LNCaP clone FGC (cell line): ENCODE measurements at places on chromosomes 3 and 15.
A peak's percentile ranks its signal among the peaks of the same experiment; 100 is the strongest.

- no peak for DNase-seq
These were observed 184.0 kb downstream of the KCNAB1 start for GRCh38 chr3:156304406-156304805.

- DNase-seq: no peak
These were observed 65.6 kb upstream of the PRICKLE2 start for GRCh38 chr3:64290864-64291263.

- DNase-seq: no peak
These were observed 9.6 kb downstream of the CLDND1 start for GRCh38 chr3:98513091-98513511.

DNA sequence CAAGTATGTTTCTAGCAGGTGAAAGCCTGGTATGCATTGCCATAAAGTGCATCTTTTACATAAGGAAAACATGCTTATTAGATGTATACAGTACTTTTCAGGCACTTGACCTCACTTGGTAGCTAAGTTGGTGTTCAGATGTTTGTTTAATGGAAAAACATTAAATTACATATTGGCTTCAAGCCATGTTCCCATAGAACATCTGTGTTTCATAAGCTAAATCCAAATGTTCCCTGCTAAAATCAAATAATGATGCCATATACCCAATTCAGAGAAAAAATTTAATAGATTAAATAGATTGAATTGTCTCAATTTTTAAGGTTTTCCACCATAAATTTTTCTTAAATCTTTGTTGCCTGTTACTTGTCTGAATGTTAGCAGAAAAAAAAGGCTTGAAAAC is 19.1 kb upstream of the RPL22L1 start:
- DNase-seq: no peak

DNA sequence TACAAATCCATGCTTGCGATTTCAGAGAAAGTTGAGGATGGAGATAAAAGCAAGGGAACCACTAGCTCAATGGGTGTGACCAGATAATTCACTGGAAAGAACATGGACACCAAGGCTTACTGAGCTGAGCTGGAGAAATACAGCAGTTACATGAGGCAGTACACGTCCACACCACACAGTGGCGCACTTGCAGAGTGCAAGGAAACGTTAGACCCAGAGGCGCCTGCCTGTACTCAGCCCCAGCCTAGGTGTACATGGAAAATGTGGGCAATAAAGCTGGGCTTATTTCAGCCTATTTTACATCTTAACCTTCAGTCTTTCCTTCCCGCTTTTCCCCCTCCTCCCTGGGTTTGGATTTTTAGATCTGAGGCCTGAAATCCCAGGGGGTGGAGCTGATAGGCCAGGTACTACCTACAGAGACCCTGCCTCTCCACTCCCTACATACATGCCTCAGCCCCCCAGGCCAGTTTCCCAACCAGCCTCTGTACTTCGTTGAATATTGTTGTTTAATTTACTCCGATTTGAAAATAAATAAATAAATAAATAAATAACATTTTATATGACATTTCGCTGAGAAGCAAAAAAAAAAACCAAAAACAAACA is 60.1 kb downstream of the PCOLCE2 start:
- DNase-seq: peak; percentile 45

DNA sequence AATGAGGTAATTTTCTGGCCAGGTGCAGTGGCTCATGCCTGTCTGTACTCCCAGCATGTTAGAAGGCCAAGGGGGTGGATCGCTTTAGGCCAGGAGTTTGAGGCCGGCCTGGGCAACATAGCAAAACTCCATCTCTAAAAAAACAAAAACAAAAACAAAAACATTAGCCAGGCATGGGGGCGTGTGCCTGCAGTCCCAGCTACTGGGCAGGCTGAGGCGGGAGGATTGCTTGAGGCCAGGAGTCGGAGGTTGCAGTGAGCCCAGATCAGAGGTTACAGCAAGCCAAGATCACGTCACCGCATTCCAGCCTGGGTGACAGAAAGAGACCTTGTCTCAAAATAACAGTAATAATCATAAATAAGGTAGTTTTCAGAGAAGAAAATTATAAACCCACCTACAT is 55.7 kb downstream of the LDHAL6B start:
- no peak for DNase-seq

GRCh38 chr3:71121429-71122167 is 461.9 kb downstream of the FOXP1 start:
- no peak for DNase-seq

DNA sequence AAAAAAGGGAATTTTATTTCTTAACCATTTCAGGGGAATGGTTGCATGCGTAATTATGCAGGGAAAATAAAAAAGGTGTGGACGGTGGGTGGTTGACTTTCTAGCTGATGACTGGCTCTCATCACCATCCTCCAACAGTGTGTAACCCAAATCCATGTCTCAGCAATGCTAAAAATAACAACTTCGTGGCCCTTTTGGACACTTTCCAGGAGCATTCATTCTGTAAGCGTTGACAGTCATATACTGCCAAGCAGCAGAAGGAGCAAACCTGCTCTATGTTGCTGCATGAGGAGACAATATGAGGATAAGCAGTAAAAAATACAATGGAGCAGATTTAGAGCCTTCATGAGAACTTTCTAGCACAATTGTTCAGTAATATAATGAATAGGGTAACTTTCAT is 189.1 kb downstream of the ANXA2 start:
- no peak for DNase-seq

- no peak for DNase-seq
These were observed 32.9 kb downstream of the PLCH1 start for GRCh38 chr3:155712008-155712407.

DNA sequence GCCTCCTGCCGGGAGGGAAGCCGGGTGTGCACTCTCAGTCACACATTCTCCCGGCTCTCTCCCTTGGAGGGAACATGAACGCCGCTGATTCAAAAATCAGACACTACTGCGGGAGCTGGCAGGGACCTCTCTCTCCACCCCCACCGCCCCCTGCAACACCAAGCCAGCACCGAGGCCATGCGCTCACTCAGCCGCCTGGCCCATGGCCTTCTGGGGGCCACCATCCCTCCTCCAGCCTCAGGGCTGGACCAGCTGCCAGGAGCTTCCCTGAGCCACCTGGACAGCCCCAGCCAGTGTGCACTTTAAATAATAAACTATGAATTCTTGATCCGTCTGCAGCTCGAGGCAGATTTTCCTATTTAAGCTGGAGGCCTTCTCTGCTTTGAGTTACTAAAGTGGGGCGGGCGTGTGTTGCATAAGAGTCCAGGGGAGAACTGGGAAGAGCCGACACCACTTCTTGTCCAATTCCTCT is 30.6 kb downstream of the ADAMTS17 start:
- no peak for DNase-seq

DNA sequence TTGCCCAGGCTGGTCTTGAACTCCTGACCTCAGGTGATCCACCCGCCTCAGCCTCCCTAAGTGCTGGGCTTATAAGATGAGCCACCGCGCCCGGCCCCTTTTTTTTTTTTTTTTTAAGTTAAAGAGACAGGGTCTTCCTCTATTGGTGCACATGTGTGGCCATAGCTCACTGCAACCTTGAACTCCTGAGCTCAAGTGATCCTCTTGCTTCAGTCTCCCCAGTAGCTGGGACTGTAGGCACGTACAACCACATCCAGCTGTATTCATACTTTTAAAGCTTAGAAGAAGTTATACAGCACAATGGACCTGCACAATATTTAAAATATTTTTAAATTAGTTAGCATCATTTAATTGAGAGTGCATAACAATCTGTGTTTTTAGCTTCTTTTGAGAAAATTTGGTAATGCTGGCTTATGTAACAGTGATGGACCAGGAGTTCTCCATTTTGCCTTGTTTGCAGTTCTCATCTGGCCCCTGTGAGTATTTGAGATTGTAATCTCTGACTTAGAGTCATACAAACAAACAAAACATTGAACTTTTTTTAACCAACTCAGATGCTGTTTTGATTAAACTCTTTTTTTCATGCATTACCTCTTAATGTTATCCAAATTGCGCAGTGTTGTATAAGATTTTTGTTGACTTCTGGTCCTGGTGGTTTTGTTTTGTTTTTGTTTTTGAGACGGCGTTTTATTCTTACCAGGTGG is 33.0 kb downstream of the CHD2 start:
- DNase-seq: no peak

GRCh38 chr15:52716536-52716935 is 37.3 kb upstream of the ATOSA start:
- no peak for DNase-seq

DNA sequence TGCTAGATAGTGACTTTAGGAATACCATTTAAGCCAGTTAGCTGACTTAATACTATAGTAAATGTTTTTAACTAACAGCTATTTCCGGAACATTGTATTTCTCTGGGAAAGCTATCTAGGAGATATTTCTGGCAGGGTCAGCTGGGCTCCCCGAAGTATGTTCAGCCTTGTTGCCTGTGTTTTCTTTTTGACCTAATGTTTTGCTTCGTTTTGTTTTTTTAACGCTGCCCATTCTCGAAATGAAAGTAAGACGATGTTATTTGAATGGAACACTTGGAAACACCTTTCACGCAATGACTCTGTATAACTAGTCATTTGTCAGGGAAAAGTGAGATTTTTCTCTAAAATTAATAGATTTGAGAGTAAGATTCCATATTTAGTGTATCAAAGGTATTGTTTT is 702.9 kb upstream of the NAALADL2 start:
- no peak for DNase-seq

- no peak for DNase-seq
These were observed 120.8 kb upstream of the PHLDB2 start for GRCh38 chr3:111738238-111738637.

- DNase-seq: no peak
These were observed 337.3 kb upstream of the ATP10A start for GRCh38 chr15:26200427-26200826.

- DNase-seq: no peak
These were observed 96.6 kb downstream of the CGNL1 start for GRCh38 chr15:57472861-57473260.

DNA sequence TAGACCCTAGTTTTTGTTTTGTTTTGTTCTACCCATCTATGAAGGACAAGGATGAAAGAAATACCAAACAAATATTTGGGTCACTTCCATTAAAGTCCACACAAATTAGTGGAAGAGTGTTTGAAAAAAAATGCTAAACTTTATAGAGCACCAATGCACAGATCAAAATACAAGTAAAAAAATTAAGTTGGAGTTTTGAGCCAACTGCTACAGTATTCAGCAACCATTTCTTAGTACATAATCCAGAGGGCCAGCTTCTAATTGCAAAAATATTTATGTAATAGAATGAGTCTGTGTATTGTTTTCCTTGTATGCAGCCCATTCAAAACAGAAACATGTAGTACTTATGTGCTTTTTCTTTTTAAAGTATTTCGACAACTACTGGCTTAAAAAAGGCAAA is 121.1 kb downstream of the CBLB start:
- no peak for DNase-seq

DNA sequence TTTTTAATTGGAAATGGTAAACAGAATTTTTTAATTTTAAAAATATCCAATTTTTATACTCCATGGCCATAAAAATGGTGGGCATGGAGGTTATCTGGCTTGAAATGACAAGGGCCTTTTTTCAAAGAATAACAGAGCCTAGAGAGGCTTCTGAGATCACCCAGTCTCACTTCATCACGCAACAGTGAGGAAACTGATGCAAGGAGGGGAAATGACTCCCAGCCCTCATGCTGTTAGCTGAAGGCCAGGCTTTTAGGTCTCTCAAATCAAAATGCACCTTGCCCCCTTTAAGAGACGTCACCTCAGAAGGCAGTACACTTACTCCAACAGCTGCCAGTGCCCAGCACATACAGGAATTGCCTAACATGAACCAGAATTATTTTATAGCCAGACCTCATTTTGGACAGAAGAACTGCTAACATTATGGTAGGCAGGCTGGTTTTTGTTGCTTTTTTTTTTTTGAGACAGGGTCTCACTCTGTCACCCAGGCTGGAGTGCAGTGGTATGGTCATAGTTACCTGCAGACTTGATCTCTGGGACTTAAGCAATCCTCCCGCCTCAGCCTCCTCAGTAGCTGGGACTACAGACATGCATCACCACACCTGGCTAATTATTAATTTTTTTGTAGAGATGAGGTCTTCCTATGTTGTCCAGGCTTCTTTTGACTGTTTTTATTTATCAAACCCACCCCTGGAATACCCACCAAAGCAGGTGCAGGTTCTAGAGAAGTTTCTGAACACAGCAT is 9.1 kb downstream of the RAB43 start:
- no peak for DNase-seq

GRCh38 chr15:55195996-55196395 is 745 bp downstream of the RSL24D1 start:
- DNase-seq: no peak

DNA sequence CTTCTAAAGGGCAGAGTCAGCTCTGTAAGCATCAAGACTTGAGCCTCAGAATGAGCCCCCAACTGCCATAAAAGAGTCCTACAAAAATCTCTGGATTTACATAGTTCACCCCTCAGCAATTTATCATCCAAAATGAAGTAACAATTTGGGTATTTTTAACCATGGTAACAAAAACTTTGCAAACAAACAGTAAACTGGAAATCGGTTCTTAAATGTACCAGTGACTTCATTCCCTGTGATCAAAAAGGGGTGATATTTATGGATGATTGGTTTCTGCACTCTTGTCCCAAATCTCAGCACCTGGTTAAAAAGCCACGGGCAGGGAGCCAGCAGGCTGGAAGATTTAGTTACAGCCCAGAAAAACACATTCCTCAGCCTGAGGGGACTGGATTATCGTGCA is 73.6 kb downstream of the TFG start:
- DNase-seq: no peak

GRCh38 chr3:47681016-47681415 is 100.7 kb downstream of the SMARCC1 start:
- no peak for DNase-seq

GRCh38 chr3:132210476-132211346 is 106.5 kb upstream of the ACP3 start:
- DNase-seq: peak; percentile 76

DNA sequence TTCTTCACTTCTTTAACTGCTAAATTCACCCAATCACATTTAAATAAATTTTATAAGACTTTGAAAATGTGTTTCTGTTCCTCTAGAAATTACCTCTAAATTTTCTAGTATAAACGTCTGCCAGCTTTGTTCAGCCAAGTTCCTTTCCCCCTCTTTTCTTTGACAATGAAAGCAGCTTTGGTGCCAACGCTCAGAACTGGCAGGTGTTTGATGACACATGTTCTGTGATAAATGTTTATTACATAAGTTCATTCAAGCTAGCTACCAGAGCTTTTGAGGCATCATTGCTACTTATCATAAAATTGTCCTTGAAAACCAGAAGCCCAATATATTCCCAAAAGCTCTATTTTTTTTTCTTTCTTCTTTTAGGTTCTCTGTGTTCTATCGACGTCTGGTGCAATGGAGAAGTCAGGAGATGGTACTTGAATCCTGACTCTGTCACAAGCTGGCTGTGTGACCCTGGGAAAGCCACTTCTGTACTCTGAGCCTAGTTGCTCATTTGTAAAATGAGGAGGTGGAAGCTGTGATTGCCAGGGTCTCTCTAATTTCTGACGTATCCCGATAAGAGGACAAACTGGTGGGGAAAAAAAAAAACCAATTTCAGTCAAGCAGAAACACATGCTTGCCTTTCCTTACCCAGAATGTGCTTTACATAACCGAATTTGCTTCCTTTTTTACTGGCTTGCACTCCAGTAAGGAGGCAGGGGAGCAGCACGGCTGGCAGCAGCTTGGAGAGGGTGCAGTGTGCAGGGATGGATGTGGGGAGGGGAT is 187.1 kb upstream of the LPP start:
- DNase-seq: no peak
